ENCODE measurements at places on chromosomes 6 and 20.

GRCh38 chr6:134739299-134740026 is 210.4 kb downstream of the ALDH8A1 start:
- no peaks in the 10 kb centered on the region for H3K36me3 ChIP-seq
- H3K27ac ChIP-seq, result peak overlapping the region; percentile 11
- H3K4me1 ChIP-seq, result peaks cover 32% of the 10 kb centered on the region
- no peaks in the 10 kb centered on the region for H3K27me3 ChIP-seq
- DNase-seq, result no peak

DNA sequence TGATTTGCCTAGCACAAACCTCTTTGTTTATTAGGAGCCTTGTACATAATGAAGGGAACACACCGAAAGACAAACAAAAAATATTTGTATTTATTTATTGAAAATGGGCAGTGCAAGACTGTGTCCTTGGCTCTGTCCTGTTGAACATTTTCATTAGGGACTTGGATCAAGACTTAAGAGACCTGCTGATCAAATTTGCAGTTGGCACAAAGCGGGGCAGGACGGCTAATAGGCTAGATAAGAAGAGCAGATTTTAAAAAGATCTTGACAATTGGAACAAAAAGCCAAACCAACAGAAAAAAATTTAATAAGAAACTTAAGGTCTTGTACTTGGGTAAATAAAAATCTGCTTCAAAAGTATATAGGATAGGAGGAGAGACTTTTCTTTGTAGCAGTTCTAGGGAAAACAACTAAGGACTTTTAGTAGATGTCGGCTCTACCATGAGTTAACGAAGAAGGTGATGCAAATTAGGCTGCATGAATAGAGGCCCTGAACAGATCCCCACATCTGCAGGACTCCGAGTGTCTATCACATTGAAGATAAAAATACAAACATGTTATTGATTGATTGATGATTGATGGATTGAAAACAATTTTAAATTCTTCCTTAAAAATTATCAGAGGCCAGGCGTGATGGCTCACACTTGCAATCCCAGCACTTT is 124.1 kb upstream of the SPACA1 start:
- H3K4me3 ChIP-seq, result no peak overlapping the region
- H3K36me3 ChIP-seq, result no peaks in the 10 kb centered on the region
- H3K27ac ChIP-seq, result peak overlapping the region; percentile 66
- DNase-seq, result no peak
- no peaks in the 10 kb centered on the region for H3K27me3 ChIP-seq

DNA sequence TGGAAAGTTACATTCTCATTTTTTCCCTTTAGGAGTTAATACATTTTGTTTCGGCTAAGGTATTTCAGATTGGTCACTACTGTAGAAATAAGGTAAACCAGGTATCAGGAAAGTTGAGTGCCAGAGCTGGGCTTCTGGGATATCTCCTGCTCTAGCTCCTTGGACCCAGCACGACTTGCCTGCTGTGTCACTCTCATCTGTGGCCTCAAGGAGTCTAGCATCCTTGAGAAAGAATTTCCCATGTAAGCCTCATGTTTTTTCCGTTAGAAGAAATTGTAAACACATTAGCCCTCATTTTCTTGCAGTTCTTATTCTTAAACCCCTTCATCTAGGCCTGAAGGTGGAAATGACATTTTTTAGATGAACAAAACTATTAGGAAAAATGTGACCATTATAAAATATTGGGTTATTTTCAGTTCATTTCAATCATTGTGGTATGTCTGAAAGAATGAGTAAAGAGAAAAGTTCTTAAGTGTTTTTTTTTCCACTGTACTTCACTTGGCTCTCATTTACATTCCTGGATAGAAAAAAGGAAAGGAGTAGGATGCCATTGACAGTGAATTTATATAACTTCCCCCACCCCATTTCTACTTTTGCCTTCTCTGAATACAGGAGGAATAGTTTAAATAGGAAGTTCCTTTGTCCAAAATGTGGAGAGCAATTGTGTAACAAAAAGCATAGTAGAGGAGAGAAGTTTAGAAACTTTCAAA is 46.7 kb downstream of the CD2AP start:
- H3K4me3 ChIP-seq, result no peak overlapping the region
- no peak overlapping the region for H3K27ac ChIP-seq
- no peaks in the 10 kb centered on the region for H3K36me3 ChIP-seq

- H3K36me3 ChIP-seq, result no peaks in the 10 kb centered on the region
- H3K27me3 ChIP-seq, result no peaks in the 10 kb centered on the region
- no peak overlapping the region for H3K27ac ChIP-seq
- H3K4me3 ChIP-seq, result no peak overlapping the region
These were observed 150.7 kb downstream of the FARS2 start for GRCh38 chr6:5412017-5412416.

DNA sequence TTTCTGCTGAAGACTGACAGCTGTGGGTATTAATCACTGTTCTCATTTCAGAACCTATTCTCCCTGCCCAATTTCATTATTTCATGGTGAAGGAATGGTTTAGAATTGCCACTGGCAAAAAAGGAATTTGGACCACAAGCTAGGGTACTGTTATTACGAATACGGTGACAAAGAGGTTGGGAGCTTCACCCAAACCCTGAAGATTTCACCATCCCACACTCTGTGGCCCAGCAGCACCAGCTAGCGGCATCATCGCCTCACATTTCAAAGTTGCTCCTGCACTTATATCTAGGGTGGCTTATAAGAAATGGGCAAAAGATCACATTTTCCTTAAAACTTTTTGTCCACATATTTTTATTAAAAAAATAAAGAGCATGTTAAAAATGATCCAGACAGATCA is 236.1 kb downstream of the SYNDIG1 start:
- DNase-seq, result no peak
- no peaks in the 10 kb centered on the region for H3K4me1 ChIP-seq
- H3K36me3 ChIP-seq, result no peaks in the 10 kb centered on the region

GRCh38 chr6:42025066-42025844 is 25.1 kb upstream of the TAF8 start:
- H3K4me3 ChIP-seq, result peak overlapping the region; percentile 7
- H3K4me1 ChIP-seq, result peaks cover 69% of the 10 kb centered on the region
- peak; percentile 57 for DNase-seq
- peak overlapping the region; percentile 86 for H3K27ac ChIP-seq
- H3K27me3 ChIP-seq, result no peaks in the 10 kb centered on the region

GRCh38 chr6:149935246-149935645 is 6.6 kb upstream of the ULBP2 start:
- no peak for DNase-seq
- H3K27ac ChIP-seq, result no peak overlapping the region
- H3K4me3 ChIP-seq, result no peak overlapping the region
- H3K36me3 ChIP-seq, result no peaks in the 10 kb centered on the region

DNA sequence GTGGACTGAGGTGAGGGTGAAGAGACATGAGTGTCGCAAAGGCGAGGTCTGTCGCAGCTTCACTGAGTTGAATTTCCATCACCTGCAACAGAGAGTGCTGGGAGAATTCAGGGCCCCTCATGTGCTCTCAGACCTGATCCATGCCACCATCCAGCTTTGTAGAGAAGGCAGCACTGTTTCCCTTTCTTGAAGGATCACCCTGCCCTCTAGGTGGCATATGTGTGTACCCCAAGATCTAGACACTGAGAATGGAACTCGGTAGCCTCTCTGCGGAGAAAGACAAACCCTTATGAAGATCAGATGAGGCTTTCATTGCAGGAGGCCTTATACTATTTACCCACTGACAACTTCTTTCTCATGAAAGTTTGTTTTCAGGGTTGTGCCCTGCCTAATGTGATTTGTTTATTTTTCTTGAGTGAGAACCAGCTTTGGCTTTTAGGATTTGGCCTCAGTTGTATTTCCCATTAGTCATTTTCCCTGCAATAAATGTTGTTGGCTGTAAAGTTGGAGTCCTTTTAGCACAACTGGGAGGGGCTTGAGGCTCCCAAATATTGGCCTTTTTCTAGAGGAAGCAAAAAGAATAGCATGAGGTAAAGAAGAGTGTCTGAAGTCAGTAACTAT is 811.3 kb downstream of the DHX35 start:
- DNase-seq, result no peak
- H3K36me3 ChIP-seq, result no peaks in the 10 kb centered on the region
- no peak overlapping the region for H3K27ac ChIP-seq
- no peak overlapping the region for H3K4me3 ChIP-seq
- no peaks in the 10 kb centered on the region for H3K27me3 ChIP-seq
